B cell (primary cell): ENCODE measurements at places on chromosomes 2 and 18. TPM values are rescaled to one million over a fixed set of nuclear protein-coding genes. Genes with fewer than 3 reads are reported as not detected.
A peak's percentile ranks its signal among the peaks of the same experiment; 100 is the strongest.

Gene TMEFF2
- total RNA-seq, result not detected in 2 replicates

Gene TTC32
- 38.1 TPM in 2 replicates for total RNA-seq

GRCh38 chr2:105836840-105837692 lies 92.4 kb downstream of the NCK2 start:
- no peak for DNase-seq
- no peaks in the 10 kb centered on the region for H3K36me3 ChIP-seq
- peaks cover 67% of the 10 kb centered on the region for H3K4me1 ChIP-seq
- H3K4me3 ChIP-seq, result no peak overlapping the region
- H3K27me3 ChIP-seq, result no peaks in the 10 kb centered on the region

GRCh38 chr18:22034276-22034675 lies 135.1 kb upstream of the GATA6 start:
- no peak overlapping the region for H3K27ac ChIP-seq
- no peaks in the 10 kb centered on the region for H3K27me3 ChIP-seq

DNA sequence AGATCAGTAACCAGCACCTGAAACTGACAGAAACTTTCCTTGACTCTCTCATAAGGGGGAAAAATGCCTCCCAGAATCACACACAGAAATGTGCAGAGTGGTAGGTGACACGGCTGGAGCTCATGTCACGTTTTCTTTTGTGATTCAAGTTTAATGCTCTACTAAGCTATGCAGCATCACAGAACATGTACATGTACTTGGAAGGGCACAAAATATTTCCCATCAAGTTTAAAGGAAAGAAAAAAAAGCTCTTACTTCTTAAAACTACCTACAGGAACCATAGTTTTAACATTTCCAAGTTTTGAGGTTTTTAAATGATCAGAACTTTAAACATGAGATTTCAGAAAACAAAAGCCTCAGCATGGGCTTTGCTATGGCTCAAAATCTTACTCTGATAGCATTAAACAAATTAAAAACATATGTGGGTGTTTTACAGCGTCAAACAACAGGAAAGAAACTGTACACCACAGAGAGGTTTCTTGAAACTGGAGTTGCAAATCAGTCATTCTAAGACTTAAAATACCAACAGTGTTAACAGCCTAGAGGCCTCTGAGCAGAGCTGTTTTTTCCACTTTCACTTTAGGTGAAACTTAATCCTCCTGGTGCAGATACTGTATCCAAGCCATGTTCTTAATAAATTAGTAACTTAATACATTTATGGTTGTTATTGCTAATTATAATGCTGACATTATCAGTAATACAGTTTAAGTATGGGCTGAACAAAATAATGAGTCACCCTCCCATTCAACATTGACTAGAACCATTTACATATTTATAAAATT lies 30.1 kb downstream of the MBP start:
- DNase-seq, result peak; percentile 40
- H3K27ac ChIP-seq, result peak overlapping the region; percentile 43
- peaks cover 73% of the 10 kb centered on the region for H3K4me1 ChIP-seq
- H3K4me3 ChIP-seq, result no peak overlapping the region
